ENCODE measurements at places on chromosomes 7 and 10.

- no peak for DNase-seq
These were observed 592.9 kb upstream of the NRP1 start for GRCh38 chr10:33927347-33927746.

- DNase-seq: no peak
These were observed 65.7 kb downstream of the CRTAC1 start for GRCh38 chr10:97964748-97965147.

- no peak for DNase-seq
These were observed 34.4 kb downstream of the FHIP2A start for GRCh38 chr10:114855776-114856543.

GRCh38 chr10:15531927-15532722 lies 161.0 kb upstream of the FAM171A1 start:
- DNase-seq: no peak
